ENCODE measurements at places on chromosomes 12 and 14.

- no peak for DNase-seq
These were observed 349.9 kb upstream of the PDE3A start for GRCh38 chr12:20018406-20018805.

GRCh38 chr12:10331642-10332239 lies 24.1 kb downstream of the KLRD1 start:
- DNase-seq = no peak

DNA sequence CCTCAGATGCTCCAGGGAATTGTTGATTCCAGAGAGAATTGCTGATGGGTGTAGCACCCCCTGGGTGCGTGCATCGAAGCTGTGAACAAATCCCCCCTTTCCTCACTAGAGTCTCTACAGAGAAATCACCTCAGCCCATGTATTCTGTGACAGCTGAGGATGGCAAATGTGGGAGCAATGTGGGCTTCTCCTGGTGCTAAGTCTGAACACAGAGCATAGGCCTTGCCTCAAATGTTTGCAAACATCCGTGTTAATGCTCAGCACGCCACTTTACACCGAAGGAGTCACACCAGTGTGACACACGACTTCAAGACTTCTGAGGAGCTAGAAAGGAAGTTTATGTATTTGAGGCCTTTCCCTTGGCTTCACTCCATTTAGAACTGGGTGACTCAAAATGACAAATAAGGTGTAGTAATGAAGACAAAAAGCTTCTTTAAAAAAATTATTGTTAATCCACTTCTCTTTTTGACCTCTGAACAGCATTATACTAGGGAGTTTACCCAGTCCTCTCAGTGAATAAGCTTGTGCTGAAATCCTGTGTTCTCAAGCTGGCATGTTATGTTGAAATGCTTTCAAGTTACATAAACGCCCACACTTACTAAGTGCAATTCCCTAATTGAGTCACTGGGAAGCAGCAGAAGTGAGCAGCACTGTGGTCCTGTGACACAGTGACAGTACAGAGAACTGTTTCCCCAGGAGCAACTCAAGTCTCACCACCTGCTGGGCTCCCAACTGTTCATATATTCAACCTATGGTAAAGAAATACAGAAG lies 92.9 kb downstream of the FAR2 start:
- DNase-seq = no peak

GRCh38 chr12:132558042-132558856 lies 52.1 kb downstream of the LRCOL1 start:
- no peak for DNase-seq

DNA sequence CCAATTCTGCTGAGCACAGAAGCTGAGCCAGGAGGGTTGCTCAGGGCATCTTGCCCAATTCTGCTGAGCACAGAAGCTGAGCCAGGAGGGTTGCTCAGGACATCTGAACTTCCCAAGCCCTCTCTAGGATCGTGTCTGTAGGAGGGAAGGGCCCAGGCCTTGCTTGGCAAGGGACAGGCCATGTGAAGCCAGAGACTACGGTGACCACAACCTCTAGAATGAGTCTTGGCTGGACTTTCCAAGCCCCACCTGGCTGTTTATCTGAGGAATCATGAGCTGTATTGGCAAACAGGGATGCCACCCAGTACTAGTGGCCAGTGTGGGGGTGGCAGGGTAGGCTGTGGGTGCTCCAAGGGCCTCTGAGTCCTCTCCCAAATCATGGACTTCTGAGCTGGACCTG lies 7.7 kb upstream of the SERPINA6 start:
- DNase-seq = no peak

DNA sequence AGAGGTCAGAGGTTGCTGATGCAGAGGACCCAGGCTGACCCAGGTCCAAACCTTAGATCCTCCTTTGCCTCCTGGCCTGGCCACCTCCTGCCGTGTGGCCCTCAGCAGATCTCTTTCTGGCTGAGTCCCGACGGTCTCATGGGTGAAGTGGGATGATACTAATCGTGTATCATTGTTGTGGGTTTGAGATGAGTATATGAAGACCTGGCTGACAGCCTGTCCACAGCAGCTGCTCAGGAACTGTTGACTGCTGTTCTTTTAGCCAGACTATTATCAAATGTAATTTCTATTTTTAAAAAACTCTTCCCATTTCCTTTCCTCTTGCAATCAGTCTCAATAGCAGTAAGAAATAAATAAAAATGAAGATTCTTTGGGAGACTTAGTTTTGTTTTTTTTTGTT lies 45.6 kb downstream of the ANKRD9 start:
- no peak for DNase-seq

GRCh38 chr12:57549909-57550640 lies at the start of gene KIF5A:
Gene KIF5A (plus strand): TSS chr12:57550044. CDS start chr12:57550272, 228 bp downstream.
- peak; percentile 20 for DNase-seq

GRCh38 chr14:64417771-64418125 lies 29.6 kb downstream of the MTHFD1 start:
- DNase-seq = no peak

DNA sequence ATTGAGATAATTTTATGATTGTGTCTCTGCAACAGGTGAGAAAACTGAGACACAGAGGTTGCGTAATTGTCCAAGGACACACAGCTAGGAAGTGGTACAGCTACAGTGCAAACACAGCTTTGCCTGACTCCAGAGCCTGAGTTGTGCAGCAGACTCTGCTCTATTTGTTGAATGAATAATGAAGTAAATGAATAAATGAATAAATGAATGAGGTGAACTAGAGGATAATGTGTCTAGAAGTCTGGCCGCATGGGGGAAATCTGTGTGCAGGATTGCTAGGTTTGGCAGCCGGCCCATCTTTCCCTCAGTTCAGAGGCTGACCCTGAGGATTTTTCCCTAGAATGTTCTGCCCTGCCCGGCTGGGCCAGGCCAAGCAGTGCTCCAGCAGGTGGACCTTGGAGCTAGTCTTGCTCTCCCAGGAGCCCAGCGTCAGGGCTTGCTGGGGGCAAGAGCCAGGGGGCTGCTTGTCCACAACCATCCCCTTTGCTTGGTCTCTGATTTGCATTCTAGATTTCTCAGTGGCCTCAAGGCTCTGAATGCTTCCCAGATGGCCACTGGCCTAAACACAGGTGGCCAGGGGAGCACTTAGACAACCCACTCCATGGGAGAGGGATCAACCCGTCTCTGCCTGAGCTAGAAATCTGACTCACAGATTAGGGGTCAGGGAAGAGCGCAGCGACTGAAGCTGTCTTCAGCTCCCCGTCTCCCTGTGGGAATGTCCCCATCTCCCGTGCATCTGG lies 225.2 kb downstream of the C12orf75 start:
- no peak for DNase-seq

DNA sequence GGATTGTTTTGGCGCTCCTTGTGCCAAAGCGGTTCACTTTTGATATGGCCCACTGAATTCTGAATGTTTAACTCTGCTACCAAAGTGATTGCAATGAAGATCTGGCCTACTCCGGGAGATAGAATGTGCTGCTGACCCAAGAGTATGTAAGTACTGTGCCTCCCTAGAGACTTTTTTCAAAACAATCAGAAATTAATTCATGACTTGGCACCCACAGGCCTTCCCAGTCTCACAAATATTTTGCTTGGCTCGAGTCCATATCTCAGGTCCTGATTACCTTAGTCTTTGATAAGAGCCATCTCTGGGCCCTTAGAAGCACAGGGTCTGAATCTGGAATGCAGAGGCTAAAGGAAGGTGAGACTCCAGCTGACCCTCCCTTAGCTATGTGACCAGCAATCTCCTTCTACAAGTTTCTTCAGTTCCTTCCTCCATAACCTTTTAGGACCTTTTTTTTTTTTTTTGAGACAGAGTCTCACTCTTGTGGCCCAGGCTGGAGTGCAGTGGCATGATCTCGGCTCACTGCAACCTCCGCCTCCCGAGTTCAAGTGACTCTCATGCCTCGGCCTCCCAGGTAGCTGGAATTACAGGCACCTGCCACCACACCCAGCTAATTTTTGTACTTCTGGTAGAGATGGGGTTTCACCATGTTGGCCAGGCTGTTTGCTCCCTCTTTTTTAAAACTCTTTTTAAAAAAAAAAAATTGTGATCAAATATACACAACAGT lies 49.5 kb upstream of the METAP2 start:
- DNase-seq = no peak

- no peak for DNase-seq
These were observed 580 bp downstream of the KRT75 start for GRCh38 chr12:52433501-52434080.

DNA sequence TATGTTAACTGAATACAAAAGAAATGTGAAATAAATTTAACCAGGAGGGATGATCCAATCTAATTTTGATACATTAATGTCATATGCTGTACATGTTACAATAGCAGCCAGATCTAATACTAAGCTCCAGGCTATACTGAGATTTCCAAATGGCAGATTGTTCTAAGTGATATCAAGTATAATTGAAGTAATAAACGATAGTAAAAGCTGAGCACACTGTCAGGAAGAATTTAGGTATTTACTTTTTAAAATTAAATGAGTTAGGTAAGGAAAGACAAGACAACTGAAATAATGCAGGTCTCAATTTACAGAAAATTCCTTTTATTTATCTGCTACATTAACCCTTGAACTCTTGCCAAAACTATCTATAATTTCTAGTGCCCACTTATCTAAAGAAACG lies 39.9 kb downstream of the INSM2 start:
- no peak for DNase-seq

- no peak for DNase-seq
These were observed at the start of gene PMCH for GRCh38 chr12:102197789-102198188. Gene PMCH (minus strand): TSS chr12:102197833. CDS start chr12:102197770, 63 bp downstream.

- DNase-seq = no peak
These were observed 53.7 kb downstream of the MON2 start for GRCh38 chr12:62520361-62520760.

DNA sequence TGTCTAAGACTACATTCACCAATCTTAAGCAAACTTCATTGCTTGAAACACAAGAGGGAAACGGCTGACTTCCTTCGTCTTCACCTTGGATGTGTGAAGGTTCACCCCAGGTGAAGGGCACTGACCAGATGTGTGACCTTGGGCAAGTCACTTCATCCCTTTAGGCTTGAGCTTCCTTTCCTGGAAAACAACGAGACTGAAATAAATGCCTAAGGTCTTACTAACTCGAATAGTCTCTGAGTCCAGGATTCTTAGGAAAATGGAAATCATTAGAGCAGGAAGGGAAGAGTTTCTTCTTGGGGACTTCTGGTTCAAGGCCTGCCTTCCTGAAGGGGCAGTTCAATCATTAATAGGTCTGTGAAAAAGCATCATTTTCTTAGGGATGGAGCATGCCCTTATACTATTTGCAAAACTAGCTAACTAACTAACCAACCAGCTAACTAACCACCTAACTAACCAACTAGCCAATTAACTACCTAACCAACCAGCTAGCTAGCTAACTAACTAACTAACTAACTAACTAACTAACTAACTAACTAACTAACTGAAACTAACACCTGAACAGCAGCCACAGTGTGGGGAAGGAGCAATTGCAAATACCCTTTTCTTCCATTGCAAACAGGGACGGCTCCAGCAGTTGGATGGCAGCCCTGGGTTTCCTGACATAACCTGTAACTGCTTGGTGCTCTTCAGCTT lies 31.5 kb upstream of the EMP1 start:
- no peak for DNase-seq

GRCh38 chr14:94868772-94869072 lies 98.8 kb upstream of the GSC start:
- no peak for DNase-seq

GRCh38 chr14:75515629-75515996 lies 6.7 kb upstream of the BATF start:
- DNase-seq = no peak

DNA sequence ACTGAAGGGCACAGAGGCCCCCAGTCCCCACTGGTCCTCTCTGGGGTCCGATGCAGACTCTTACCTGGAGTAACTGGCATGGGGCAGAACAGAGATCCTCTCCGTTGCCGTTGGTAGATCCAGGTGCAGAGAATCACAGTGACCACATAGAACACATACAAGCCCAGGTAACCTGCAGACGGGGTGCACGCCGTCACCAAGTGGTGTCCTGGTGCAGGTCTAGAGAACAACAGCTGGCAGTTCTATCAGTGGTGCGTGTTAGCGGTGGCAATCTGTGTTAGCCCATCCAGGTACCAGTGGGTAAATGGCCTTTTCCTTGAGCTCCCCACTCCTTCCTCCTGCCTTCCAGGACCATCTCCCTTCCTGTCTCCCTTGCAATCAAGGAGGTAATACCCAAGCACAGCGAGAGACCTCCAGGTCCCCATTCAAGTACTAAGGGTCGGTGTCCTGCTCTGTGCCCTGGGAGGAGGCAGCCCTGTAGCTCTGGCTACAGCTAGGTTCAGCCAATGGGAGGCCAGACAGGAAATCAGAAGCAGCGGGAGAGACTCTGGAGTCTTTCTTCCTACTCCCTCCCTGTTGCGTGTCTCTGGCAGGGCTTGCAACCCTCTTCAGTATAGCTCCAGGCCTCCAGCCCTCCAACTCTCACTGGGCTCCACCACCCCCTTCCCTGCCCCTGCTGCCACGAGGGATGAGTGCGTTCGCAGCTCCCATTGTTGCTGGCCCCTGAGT lies 15.8 kb downstream of the SLC8B1 start:
- no peak for DNase-seq

DNA sequence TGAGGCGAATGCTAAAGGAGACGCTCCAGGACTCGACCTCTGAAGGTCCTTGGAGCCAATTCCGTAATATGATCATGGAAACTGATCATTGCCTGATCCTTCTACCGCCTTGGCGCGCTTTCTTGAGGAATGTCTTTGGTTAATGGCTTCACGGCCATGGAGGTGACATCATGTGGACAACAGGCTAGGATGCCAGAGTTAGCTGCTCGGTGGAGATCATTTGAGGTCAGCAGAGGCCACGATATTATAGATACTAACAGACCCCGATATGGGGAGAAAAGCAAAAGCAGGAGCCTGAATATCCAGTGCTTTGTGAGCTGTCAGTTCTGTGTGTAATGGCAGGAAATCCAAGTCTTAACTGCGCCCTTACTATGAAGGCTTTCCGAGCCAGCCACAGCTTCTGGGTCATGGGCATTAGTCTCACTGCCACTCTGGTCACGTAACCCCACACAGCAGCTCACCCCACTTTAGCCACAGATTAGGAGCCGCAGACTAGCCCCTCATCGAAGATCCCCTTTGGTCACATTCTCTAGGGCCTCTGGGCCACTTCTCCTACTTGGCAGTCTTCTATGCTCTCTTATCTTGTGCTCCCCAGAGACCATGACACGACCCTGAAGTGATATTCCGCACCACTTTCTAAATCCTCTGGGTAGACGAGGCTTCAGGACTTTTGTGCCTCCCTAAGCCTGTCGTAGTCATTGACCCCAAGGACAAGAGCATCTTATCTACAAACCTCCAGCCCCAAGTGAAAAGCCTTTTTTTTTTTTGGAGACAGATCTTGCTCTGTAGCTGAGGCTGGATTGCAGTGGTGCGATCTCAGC lies 724 bp upstream of the CS start:
- DNase-seq = no peak

GRCh38 chr14:35818346-35819115 lies 7.6 kb upstream of the BRMS1L start:
- DNase-seq = no peak

Measured in activated T-helper 1 cell treated with anti-CD3 and anti-CD28 coated beads, Interleukin-2, amount 50 U/mL, for 16 hours (primary cell).